G401 (cell line): ENCODE measurements at places on chromosomes 3 and 15.
A peak's percentile ranks its signal among the peaks of the same experiment; 100 is the strongest.

DNA sequence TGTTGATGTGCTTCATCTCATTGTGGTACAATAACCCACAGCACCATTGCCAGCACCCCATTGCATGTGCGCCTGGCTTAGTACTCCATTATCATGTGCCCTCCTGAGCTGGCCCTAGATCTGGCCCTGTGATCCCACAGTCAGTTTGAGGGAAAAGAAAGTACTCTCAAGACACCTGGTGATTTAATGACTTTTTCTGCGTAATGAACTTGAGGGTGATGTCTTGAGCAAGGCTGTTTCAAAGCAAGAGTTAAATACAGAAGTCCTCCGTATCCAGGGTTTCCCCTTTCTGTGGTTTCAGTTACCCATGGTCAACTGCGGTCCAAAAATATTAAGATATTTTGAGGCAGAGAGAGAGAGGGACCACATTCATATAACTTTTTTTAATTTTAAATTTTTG is 16.3 kb downstream of the C3orf20 start:
- DNase-seq: no peak

- DNase-seq: peak; percentile 36
These were observed at the start of gene GPR27 for GRCh38 chr3:71753701-71754609. GPR27 (plus strand) TSS chr3:71753855; CDS start chr3:71754050, 195 bp downstream.

DNA sequence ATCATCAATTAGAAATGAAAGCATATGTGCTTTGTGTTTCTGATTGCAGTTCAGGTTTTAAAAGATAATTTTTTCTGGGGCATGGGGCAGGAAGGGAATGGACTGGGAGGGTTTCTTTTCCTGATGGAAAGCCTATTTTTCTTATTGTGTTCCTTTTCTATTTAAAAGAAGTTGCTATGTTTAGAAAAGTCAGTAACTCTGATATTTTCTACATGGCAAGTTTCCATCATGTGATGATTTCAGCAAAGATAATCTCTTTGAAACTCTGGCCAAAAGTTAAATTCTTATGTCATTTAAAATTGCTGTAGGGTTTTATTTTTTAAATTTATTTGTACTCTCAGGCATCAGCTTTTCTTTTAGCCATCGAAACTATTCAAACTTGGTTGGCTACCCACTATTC is 601.2 kb downstream of the FOXP1 start:
- DNase-seq: no peak

- no peak for DNase-seq
These were observed 601 bp upstream of the HYAL2 start for GRCh38 chr3:50323092-50323600.

GRCh38 chr3:79306934-79307570 is 460.7 kb downstream of the ROBO1 start:
- no peak for DNase-seq

GRCh38 chr3:184715943-184716621 is 4.2 kb upstream of the MAGEF1 start:
- DNase-seq: no peak

DNA sequence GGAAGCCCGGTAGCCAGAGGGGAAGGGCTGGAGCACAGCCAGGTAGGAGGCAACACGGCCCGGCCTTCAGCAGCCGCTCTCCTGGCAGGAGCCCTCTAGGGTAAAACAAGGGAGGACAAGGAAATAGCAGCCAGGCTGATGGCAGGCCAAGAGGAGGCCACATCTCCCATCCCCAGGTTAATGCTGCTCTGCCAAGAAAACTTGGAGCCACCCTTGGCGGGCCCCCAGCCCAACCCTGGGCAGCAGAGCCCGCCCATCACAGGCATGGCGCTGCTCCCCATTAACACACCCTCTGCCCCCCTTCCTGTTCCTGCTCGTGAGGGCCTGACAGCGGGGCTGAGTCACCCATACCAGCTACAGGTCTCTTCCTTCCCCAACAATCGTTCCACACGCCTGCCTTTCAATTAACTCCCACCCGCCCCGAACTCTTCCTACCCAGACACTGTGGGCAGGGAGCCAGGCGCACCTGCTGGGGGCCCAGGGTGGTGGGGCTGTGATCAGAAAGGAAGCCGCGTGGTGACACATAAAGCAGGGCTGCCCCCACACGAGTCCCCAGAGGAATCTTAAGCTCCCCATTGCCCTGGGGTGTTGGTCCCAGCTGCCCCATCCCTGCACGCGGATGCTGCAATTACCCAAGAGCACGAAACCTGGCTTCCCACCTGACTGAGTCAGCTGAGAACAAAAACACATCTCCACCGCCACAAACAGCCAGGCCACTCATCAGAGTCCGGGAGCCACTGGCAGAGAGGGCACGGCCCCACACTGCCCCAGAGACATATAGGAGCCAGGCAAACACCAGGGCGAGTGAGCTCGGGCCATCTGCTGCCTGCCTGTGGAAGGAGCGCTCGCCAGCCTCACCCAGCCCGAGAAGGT is at the start of gene C15orf62:
Gene C15orf62 (plus strand): TSS at position 707 of the 873 bp plus-strand sequence. CDS start 516 bp downstream, outside the sequence.
- DNase-seq: peak; percentile 78

DNA sequence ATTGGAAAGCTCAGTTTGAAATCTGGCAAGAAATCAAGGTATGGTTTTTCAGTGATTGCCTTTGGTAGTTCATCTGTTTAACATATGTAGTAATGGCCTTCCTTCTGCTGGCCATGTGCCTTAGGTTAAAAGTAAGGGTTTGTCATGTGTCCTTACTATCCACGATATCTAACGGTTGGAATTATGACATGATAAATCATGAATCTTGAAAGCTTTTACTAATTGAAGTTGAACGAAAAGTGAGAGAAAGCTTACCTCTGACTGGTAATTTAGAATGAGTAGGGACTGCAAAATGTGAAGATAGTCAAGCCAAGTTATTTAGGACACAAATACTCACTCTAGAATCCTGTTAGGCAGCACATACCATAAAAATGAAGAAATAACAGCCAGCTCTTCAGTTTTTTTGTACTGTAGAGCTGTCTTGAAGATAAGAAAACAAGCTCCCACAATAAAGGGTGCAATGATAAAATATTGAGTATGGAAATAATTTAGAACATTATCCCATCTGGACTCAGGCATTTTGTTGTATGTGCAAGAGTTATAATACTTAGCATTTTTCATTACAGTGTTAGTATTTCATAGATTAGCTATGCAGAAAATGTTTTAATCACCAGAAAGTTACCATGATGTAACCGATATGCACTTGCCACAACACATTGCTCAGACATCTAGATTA is 303.4 kb downstream of the ZNF385D start:
- DNase-seq: no peak

DNA sequence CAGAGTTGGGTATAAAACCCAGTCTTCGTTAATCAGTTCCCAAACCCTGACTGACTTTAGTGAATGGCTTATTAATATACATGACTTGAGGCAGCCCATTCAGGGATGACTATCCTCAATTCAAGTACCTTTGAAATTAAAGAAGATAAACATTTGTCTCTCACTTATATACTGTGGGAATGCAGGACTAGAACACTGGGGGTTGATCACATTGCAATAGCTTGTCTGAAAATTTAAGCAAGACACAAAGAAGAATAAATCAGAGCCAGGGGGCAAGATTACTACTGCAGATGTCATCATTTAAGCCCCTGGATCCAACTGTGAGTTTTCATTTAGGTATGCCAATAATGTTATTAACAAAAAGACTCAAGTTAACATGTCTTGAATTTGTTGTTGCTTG is 647.7 kb downstream of the ZPLD1 start:
- no peak for DNase-seq

GRCh38 chr3:8872261-8872660 is 91.0 kb downstream of the RAD18 start:
- no peak for DNase-seq

- no peak for DNase-seq
These were observed 24.3 kb downstream of the ARHGAP11B start for GRCh38 chr15:30650012-30650929.

DNA sequence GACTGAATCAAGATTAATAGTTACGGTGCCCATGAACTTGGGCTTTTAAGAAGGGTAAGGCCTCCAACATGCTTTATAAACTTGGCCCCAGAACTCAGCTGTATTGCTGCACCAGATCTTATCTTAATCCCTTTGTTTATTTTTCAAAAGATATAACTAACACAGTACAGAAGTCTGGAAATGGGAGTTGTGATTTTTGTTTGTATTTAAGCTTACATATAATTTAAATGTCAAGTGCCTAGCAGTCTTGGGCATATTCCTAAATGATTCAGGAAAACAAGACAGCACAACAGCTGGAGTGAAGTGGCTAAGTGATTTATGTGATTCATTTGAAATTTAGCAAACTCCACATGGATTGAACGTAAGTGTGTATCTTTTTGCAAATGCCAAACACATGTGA is 56.2 kb downstream of the NBEAL2 start:
- no peak for DNase-seq

DNA sequence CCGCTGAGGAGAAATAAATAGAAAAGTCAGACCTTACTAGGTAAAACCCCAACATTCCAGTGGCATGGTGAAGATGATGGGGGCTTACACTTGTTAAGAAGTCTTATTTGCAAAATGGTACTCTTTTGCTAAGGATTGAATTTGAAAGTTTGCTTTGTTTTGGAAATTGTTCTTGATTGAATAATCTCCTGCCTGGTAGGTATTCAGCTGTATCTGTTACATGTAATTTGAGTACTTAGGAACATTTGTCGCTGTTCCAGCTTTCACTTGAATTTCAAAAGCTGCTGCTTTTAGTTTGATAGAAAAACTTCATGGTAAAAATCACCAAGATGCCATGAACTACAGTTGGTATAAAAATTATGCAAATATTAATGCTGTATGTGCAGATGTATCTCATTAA is 44.6 kb downstream of the TFG start:
- no peak for DNase-seq

- DNase-seq: no peak
These were observed 217.2 kb upstream of the IGF1R start for GRCh38 chr15:98431171-98431570.
